ENCODE measurements at places on chromosomes 11 and 22.

- no peak for DNase-seq
Measured at GRCh38 chr11:128790196-128790595, 76.9 kb downstream of the KCNJ1 start.

GRCh38 chr11:106983991-106984390 is 34.3 kb downstream of the GUCY1A2 start:
- DNase-seq: no peak

GRCh38 chr11:45651156-45651555 is 14.3 kb downstream of the CHST1 start:
- no peak for DNase-seq

- no peak for DNase-seq
Measured at GRCh38 chr22:49997251-49997599, 15.3 kb downstream of the IL17REL start.

GRCh38 chr22:30241576-30242371 is 4.8 kb downstream of the LIF start:
- DNase-seq: no peak

- DNase-seq: no peak
Measured at GRCh38 chr11:76578654-76579055, 91.9 kb downstream of the LRRC32 start.

GRCh38 chr22:23970816-23971486 is 3.3 kb downstream of the DDT start:
- no peak for DNase-seq

DNA sequence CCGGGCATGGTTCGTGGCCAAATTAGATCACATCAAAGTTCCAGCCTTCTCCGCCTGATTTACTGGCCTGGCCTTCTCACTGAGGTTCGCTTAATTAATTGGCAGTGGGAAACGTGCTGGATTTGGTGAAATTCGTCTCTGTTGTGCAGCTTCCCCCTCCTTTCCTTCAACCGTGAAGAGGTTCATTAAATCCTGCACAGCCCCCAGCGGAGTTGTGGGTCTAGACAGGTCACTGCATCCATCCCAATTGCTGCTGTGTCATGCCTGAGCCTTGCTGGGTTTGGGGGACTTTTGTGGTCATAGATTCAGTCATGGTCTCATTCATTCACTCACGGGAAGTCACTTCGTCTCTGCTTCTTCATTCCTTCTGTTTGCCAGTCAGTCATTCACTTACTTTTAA is 90.0 kb downstream of the INSC start:
- DNase-seq: no peak

GRCh38 chr11:118841469-118842242 is 42.0 kb upstream of the CXCR5 start:
- no peak for DNase-seq

DNA sequence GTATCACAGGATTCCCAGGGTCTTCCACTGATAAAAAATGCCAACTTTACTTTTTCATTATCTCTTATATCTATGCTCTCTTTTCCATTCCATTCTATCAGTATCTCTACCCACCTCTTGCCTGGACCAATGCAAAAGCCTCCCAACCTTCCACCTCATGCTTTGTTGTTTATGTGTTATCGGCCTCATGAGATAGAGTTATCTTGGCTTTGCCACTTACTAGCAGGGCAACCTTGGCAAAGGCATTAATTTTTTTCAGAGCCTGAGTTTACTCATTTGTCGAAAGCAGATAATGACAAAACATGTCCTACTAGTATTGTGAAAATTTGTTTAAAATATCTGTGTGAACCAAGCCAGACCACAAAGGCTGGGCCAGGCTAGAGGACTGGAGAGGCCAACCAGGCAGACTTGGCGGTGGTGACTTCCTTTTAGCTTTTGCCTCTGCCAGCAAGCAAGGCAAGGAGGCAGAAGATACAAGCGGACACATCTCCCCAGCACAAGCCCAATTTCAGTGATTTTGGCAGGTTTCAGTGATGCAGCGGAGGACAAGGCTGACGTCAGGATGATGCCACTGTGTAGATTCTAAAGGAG is 106.9 kb downstream of the ADAMTS15 start:
- DNase-seq: no peak

- DNase-seq: no peak
Measured at GRCh38 chr22:22407061-22407460, 101.5 kb downstream of the ZNF280B start.

GRCh38 chr11:117950301-117950700 is 21.1 kb upstream of the TMPRSS13 start:
- DNase-seq: no peak

- DNase-seq: no peak
Measured at GRCh38 chr11:118009864-118010737, 23.9 kb downstream of the IL10RA start.

- DNase-seq: no peak
Measured at GRCh38 chr11:45062115-45062514, 84.3 kb upstream of the PRDM11 start.

DNA sequence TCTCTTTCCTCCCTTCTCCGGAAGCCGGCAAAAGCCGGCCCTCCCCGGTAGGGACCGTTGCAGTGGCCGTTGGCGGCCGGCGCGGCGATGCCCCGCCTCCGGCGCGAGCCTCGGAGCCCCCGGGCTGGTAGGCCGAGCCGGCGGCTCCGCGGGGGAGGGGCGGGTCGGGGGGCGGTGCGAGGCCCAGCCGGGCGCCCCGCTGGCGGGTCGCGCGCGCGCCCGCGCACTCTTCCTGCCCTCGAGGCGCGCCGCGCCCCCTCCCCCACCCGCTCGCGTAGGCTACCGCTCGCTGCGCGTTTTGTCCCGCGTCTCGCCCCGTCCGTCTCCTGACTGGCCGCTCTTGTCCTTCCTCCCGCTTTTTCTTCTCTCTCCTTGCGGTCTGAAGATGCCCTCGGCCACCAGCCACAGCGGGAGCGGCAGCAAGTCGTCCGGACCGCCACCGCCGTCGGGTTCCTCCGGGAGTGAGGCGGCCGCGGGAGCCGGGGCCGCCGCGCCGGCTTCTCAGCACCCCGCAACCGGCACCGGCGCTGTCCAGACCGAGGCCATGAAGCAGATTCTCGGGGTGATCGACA is 591 bp downstream of the CAPRIN1 start:
- peak; percentile 80 for DNase-seq

DNA sequence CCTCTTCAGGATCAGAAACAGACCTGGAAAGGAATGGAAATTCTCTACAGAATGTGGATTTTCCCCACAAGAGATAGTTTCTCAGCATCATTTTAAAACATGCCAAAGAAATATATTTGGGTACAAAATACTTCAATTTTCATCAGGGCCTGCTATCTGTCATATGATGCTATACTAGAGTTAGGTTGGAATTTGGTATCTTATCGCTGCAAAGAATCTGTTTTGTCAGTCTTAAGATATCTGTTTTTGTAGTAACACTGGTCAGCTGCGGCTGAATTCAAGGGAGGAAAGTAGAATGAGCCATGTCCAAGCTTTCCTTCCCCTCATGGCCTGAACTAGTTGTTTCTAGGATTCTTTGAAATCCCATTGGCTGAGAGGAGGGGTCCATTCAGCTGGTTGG is 806.4 kb downstream of the KCNA4 start:
- DNase-seq: no peak

DNA sequence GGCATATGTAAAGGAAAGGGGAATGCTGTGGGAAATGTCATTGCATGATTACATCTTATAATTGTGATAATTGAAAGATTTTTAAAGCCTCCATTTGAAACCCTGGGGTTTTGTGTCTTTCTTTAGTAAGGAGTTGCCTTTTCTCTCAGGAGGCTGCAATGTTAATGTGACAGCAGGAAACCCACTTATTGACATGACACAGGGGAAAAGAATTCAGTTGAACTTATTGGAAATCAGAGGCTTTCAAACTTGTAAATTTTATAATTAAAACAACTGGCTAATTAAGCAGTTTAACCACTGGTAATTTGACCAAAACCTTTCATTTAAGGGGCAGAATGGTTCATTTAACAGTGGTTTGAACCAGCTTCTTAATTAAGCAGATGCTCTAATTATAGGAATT is 31.2 kb downstream of the MRPL48 start:
- DNase-seq: no peak

DNA sequence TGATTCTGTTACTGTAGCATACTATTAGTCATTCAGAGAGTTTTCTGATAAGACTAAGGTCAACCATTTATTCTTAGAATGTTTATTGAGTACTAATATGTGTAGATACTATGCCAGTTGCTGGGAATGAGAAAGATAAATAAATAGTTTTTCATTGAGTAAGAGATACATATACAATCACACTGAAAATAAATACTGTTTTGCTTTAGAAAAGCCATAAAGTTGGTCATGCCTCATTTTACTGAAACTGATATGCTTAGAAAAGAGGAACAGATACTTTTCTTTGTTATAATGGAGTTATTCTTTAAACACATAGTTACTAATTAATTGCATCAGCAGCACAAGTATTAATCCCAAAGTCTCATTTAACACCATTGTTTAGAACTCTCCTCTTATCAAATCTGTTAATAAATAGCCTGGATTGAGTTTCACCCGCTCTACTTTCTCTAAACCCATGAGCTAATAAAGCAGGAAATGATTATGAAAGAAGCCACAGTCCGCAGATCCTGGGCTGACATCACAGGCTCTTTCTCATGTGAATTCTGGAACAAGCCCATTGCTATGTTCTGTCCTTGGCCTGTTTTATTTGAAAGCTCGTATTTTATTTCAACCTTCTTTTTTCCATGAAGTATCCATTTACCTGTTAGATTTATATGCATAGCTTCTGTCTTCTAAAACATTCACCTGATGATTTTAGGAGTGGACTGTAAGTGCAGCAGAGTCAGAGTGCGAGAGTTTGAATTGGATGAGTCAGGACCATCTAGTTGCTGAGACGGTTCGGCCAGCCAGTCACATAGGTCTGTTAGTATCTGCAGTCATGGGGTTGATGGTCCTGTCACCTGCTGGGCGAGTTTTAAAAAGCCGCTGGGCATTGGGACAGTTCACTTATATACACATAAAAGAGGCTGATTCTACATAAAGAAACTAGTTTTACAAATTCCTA is 35.5 kb downstream of the PIWIL4 start:
- peak; percentile 46 for DNase-seq

- no peak for DNase-seq
Measured at GRCh38 chr11:86571273-86571948, 101.0 kb downstream of the ME3 start.

DNA sequence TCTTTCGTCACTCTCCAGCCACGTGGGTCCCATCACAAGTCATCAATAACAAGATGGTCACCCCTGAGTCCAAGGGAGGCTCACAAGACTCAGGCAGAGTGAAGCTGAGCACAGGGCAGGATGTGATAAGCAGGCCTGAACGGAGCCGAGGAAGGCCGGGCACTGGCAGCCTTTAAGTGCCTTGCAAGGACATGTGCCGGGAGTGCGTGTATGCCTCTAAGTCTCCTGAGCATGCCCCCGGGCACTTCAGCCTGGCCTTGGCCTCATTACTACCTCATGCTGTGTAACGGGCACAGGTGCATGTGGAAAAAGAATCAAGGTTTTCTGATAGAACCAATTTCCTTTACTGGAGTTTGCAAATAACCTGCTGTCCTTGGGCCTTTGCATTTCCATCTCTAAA is 55.8 kb downstream of the UBASH3B start:
- no peak for DNase-seq

GRCh38 chr11:5300251-5300650 is 1.5 kb downstream of the OR51B4 start:
- DNase-seq: no peak

DNA sequence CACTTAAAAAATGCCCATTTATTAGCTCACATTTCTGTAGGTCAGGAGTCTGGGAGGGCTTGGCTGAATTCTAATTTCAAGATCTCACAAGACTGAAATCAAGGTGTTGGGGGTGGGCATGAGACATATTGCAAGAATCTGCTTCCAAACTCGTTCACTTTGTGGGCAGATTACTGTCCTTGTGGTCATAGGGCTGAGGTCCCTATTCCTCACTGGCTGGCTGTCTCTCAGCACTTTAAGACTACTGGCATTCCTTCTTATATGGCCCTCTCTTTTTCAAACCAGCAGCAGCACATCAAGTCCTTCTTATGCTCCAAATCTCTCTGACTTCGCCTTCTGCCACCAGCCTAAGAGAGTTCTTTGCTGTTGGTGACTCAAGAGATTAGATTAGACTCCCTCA is 27.8 kb upstream of the MYOD1 start:
- no peak for DNase-seq

DNA sequence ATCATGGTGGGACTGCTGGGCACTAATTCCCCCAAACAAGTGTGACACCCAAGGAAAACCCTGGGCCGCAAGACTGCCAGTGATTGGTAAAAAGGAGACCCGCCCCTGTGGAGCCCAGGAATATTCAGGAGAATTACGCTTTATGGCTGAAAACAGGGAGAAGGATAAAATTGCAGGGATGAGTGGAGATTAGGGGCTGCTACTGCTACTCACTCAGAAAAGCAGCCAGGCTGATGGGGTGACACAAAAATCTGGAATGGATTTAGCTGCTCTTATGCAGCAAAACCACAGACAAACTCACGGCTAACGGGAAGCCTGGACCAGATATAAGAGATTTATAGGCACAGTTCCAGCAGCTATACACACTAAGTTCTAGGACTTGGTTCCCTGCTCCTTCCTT is 4.4 kb upstream of the FBXO3 start:
- DNase-seq: no peak

DNA sequence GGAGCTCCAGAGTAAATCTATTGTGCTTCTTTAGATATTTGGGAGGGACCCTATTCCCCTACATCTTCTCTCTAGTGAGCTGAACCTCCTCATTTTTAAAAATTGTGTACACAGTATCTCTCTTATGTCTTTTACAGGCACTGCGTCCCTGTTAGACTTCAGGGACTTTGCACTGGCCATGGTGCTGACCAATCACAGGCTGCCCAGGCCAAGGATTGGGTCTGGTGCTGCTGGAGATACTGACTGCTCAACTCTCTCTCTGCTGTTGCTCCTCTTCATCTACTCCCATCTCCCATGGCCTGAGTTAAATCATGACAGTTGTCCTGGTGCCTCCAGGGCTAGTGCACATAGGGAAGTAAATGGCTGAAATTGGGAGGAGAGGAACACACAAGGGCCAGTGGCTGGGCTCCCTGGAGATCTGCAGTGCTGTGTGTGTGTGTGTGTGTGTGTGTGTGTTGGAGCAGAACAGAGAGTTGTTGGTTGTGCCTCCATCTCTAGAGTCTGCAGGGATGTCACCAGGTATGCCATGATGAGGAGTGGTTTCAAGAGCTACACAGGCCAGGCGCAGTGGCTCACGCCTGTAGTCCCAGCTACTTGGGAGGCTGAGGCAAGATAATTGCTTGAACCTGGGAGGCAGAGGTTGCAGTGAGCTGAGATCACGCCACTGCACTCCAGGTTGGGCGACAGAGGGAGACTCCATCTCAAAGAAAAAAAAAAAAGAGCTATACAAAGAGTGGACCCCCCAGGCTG is 155.3 kb downstream of the ST3GAL4 start:
- no peak for DNase-seq
